Amniotic stem cell (primary cell): ENCODE measurements at places on chromosomes 6 and 20.
A peak's percentile ranks its signal among the peaks of the same experiment; 100 is the strongest.

- peak; percentile 18 for DNase-seq
Measured at GRCh38 chr6:27332692-27333641, 20.9 kb upstream of the POM121L2 start.

DNA sequence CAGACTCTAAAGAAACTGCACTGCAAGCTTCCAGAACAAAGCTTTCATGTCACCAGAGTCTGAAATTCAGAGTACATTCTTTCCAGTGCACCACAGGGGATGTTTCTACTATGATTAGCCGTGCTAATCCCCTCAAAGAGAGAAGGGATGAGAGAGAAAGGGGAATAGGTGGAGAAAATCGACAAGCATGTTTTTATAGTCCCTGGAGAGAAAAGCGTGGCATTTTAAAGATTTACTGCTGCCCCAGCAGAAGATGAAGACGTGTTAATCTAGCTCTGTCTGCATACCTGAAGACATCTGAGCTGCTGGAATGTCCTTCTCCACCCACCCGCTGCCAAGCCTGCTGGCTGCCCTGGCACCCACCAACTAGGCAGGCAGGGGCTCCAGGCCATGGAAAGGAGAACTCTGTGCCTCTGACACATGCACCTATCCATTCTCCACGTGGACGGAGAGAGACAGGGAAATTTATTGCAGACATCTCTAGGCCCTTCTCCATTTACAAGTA lies 4.1 kb downstream of the MYLK4 start:
- no peak for DNase-seq

DNA sequence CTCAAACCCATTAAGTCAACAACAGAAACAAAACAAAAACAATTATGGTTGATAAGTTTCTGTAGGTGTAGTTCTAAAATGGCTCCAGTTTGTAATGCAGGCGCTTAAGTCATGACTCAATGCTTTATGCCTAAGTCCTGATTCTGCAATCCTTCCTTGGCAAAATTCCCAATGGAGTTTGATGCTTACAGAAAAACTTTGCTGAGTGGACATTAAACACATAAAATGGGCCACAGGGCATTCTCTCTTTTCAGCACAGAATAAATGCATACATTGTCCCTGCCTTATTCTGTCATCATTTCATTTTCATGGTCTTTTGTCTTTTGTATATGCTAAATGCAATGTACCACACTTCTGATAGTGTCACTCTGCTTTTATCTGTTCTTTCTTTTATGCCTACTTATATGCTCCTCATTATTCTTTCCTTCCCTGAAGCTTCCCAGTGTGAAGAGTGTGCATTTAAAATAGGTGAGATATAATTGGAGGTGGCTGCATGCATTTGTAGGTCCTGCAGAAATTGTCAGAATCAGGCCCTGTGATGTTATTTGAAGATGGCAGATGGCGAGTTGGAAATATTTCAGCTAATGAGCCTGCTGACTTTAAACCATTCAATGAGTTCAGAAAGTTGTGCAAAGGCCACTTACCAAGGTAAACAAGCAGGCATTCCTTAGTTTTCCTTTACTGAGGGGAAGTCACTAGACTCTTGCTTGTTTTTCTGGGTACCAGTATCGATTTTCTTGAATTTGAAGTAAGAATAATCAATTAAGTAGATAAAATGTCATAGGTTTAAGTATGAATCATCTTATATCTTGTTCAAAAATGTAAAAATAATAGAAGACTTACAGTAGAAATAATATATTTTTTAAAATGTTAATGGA lies 313.1 kb downstream of the TRDN start:
- DNase-seq: no peak

- no peak for DNase-seq
Measured at GRCh38 chr20:9402141-9402540, 112.2 kb upstream of the LAMP5 start.

DNA sequence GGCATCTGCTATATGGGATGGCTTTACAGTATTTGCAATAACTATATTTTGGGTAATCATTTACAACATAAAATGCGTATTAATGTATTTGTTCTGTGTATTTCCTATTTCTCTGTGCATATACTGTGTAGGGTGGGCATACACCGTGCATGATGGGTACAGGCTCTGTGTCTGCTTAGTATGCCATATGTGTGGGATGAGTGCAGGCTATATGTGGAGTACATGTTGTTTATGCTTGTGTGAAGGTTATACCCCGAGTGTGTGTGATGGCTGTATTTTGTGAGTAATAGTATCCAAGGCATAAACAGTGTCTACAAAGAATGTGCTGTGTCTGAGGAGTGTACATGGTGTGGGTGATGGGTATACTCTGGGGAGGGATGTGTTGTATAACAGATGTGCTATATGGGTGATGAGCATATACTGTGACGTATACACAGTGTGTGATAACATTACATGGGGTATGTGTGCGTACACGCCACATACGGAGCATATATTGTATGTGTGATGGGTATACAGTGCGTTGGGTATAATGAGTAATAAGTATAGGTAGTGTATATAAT lies 52.7 kb downstream of the CPXM1 start:
- DNase-seq: no peak

DNA sequence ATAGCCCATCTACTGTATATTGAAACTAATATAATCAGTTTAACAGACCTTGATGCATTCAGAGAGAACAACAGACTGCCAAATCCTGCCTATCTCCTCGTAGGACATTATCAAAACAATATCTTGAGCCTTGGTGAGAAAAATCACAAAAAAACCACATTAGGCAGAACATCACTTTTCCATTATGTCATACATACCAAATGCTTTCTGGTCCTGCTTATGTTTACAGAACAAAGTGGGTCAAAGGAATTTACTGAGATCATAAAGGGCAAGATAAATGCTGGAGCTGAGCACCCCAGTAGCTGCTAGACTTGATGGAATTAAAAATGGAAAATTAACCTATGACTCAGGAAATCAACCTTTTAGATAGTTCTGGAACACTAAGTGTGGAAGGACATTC lies 195.3 kb upstream of the KCNK16 start:
- DNase-seq: no peak
